ENCODE measurements at places on chromosomes 1 and 21.

DNA sequence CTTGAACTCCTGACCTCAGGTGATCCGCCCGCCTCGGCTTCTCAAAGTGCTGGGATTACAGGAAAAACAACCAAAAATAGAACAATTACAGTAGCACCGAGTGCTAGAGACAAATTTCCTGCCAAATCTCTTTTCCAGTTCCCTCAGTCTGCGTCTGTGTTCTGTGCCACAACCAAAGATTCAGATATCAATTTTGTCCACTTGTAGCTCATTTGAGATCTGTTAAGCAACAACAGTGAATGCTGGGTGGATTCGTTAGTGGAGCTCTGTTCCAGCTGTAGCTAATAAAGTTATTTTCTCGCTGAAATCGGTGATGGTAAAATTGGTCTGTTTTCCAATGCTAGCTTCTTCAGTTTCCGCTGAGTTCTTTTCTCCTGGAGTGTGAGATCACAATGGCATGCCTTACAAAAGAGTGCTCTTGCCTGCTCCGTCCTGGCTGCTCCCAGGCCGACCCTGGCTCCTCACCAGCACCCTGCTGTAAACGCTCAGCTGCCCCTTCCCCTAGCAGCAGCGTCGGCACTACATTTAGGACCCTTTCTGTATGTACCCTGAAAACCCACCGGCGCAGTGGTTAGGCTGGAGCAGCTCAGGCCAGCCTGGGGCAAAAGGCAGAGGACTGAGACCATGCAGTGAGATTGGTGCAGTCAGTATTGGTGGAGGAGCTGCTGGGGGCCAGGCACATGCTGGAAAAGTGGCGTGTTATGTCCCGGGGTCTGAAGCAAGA lies 395.4 kb downstream of the KIF26B start:
- DNase-seq, result no peak

GRCh38 chr1:193404236-193404635 lies 217.8 kb upstream of the B3GALT2 start:
- no peak for DNase-seq

DNA sequence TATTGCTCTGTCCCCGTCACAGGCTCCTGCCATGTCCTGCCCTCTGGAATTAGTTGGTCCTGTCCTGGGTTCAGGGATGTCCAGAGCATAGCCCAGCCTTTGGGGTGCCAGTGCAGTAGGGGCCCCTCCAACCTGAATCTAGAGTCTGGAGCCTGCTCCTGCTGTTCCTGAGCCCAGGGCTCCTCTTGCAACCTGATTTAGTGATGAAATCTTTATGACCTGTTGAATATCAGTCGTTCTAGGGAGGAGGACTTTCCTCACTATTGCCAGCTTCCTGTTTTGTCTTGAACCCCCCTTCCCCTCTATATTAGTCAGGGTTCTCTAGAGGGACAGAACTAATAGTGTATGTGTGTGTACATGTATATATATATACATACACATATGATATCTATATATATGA lies 42.5 kb upstream of the STUM start:
- DNase-seq, result no peak

DNA sequence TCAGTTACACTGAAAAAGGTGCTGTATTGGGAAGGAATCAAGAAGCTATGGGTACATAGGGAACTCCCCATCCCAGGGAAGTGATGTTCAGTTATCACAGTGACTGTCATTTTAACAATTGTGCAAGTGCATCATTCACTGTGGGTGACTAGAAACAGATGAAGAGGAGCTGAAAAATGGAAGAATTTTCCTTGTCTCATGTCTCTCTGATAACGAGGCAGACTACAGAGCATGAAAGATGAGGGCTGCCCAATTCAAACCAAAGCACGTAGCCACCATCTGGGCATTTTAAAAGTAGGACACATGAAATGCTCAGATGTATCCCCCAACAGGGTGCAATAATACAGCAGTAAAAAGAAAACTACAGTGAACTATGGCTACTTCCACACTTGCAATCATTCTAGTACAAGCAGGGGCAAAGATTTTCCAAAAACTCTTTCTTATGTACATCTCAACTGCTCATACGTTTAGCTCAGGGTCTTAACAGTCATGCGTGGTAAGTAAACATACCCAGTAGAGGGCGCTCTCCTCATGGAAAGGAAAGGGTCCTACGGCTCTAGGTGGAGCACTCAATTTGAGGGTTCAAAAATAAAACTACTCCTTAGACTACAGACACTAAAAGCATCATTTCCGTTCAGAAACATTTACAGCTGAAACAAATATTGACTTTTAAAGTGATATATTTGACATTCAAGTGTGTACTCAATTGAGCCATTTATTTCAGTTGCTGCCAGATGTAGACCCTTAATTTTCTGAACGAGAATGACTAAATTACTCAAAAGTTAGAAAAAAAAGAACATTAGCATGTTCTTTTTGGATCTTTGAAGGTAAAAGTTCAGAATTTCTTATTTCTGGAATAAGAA lies 143.2 kb downstream of the KCTD3 start:
- peak; percentile 5 for DNase-seq

- no peak for DNase-seq
These were observed 9.1 kb downstream of the TTC22 start for GRCh38 chr1:54791880-54792522.

DNA sequence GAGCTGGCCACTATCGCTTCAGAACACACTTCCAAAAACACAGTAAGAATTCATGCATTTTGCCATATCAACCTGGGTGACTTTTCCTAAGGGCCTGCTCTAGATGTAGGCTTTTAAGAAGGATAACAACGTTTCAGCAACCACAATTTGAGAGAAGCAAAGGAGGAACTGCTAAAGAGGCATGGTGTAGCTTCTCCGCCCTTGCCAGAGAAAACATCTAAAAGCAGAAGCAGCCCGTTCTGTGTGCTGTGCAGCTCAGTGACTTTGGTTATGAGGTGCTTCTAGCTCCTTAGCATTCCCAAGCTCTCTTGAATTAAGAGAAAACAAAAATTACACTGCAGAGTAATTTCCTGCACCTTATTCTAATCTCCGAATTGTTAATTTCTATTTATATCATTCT lies 2.7 kb downstream of the PER3 start:
- DNase-seq, result no peak

GRCh38 chr1:64515427-64515826 lies 45.5 kb downstream of the CACHD1 start:
- DNase-seq, result no peak

DNA sequence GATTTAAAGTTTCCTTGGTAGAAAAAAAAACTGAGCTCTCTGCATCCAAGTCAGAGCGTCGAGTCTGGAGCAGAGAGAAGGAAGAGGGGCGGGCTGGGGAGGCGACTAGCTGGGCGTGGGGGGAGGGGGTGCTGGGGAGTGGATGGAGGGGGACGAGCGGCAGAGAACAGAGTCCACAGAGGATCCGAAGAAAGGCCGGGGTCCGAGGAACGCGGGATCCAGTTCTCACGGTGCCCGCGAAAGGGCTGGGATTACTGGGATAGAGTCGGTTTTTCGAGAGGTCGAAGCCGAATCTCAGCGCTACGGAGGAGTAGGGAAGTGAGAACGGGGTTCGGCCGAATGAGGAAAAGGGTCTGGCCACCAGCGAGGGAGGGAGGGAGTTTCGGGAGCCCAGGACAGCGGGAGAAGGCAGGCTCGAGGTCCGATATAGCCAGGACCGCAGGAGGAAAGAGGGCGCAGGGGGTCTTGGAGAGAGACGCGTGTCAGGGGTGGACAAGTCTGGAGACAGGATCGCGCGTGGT lies 665 bp downstream of the DAB1 start:
- no peak for DNase-seq

- DNase-seq, result no peak
These were observed 1.7 kb downstream of the ISG15 start for GRCh38 chr1:1014799-1015681.

- DNase-seq, result no peak
These were observed 22.1 kb downstream of the RRP1 start for GRCh38 chr21:43811262-43812105.

DNA sequence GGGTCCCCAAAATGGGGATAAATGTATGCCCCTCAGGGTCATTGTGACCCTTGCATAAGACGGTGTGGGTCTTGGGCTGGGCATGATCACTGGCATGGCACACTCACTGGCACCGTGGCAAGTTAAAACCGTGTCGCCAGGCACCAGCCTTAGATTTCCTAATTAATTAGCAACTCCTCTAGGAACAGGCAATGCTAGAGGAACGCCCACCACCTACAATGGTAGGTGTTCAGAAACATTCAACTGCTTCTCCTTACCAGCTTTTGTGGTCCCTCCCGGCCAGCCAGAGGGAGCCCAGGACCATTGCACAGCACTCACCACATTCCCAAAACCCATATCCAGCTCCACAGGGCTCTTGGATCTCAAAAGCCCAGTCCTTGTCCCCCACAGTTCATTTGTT lies 36.4 kb downstream of the EPHA2 start:
- no peak for DNase-seq

GRCh38 chr1:183636783-183637182 lies 1.2 kb upstream of the ARPC5 start:
- no peak for DNase-seq

- DNase-seq, result no peak
These were observed 325.6 kb downstream of the TTLL7 start for GRCh38 chr1:83673312-83673711.

- no peak for DNase-seq
These were observed 75.6 kb upstream of the CNIH3 start for GRCh38 chr1:224540535-224540934.

GRCh38 chr21:36437745-36438128 lies 42.2 kb downstream of the CLDN14 start:
- no peak for DNase-seq

- DNase-seq, result no peak
These were observed 24.5 kb upstream of the KIRREL1 start for GRCh38 chr1:157968946-157969345.

- no peak for DNase-seq
These were observed 7.1 kb downstream of the HPCA start for GRCh38 chr1:32893198-32894018.
